Activated CD8-positive, alpha-beta memory T cell treated with anti-CD3 and anti-CD28 coated beads for 1 hour (primary cell): ENCODE measurements at places on chromosomes 16 and 17.

DNA sequence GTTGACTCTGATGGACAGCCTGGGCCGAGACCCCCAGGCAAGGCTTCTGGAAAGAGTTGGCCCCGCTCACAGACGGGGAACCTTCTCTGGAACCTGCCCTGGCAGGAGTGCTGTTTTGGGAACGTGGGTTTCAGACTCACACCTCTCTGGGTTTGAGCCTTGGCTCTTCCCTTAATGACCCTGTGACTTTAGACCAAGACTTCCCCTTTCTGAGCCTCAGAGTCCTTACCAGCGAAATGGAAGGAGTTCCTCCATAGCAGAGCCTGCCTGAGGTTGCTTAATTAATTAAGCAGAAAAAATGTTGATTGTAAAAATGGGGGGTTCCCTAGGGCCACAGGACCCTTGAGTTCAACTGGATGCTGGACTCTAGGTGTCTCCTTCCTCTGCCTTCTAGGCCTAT lies 408.2 kb downstream of the SEC14L1 start:
- DNase-seq, result no peak

DNA sequence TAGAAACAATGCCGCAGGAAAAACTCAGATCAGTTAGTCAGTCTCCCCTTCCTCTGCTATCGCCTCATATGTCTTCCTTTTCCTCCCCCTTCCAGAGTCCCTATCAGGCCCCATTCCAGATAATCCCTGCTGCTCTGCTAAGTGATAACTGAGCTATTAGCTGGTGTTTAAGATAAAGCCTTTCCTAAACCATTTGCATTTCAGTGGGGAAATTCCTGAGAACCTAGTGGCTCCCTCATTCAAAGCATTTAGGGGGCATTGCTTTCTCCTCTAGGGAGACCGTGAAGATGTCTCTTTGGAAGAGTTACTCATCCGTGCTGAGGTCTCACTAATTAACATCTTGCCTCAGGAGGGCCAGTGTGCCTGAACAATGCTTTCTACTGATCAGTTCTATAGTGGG lies 401.6 kb downstream of the NPIPA7 start:
- no peak for DNase-seq

DNA sequence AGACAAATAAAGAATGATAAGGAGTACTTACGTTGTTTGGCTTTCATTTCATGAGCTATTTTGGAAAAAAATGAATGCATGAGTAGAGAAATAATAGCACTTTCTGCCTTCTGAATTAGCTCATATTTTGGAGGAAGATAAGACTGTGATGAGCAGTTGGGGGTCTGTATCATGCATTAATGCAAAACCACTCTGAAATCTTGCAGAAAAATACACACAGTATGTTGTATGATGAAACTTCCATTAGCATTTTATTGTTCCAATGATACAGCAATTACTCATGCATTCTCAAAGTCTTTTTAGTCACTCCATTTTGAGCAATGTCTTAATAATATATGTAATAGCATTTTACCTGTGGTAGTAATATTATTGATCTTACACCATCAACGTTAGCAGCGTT lies 571.0 kb downstream of the CDH8 start:
- no peak for DNase-seq

- no peak for DNase-seq
Measured at GRCh38 chr17:55390364-55390977, 31.2 kb downstream of the MMD start.
